ENCODE measurements at places on chromosomes 12 and 14.

DNA sequence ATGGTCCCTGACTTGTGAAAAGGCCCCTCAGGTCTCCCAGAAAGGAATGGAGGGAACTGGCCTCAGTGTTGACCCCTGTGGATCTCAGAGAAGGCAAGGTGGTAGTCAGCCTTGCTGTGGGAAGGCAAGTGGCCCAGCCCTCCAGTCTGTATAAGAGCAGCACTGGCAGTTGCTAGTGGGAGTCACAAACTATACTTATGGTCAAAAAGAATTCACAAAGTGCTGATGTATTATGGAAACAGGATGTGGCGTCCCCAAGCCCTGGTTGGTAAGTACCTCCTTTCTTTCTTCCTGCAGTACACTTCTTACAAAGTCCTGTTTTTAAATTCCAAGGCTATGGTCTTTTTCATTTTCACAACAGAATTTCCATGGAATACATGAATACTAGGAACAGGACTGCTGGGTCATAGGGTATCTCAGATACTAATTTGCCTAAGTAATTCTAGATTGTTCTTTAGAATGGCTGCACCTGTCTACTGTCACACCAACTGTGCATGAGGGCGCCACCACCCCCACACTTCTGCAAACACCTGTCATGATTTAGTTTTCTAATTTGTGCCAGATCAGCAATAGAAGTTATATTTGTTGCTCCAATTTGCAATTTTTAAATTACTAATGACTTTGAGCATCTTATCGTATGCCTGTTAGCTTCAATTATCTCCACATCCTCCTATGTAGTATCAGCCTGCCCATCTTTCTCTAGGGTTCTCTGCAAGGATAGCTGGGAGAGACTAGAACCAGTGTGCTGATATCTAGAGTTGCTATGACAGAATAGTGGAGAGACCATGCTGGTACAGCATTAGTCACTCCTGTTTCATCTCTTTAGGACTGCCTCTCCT lies 40.7 kb upstream of the TMEM263 start:
- peak; percentile 79 for DNase-seq

- DNase-seq, result no peak
Observed at GRCh38 chr14:87934185-87934584, 58.8 kb downstream of the GALC start.

- DNase-seq, result peak; percentile 78
Observed at GRCh38 chr14:102568115-102568614, 24.3 kb upstream of the RCOR1 start.

DNA sequence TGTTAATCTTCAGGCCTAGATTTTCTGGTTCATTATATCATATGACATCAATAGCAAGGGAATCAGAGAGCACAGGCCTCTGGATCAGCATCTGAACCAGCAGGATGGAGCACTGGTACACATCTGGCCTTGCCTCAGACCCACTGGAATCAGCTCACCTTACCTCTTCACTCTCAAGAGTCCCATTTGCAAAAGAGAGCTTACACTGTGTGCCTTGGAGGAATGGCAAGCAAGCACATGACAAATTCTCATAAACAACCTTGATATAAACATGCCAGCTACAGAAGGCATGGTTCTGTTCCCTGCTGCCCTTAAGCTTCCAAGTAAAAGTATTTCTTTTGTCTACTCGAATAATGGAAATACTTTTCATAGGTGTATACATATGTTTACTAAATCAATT lies 128.6 kb upstream of the CPM start:
- no peak for DNase-seq

DNA sequence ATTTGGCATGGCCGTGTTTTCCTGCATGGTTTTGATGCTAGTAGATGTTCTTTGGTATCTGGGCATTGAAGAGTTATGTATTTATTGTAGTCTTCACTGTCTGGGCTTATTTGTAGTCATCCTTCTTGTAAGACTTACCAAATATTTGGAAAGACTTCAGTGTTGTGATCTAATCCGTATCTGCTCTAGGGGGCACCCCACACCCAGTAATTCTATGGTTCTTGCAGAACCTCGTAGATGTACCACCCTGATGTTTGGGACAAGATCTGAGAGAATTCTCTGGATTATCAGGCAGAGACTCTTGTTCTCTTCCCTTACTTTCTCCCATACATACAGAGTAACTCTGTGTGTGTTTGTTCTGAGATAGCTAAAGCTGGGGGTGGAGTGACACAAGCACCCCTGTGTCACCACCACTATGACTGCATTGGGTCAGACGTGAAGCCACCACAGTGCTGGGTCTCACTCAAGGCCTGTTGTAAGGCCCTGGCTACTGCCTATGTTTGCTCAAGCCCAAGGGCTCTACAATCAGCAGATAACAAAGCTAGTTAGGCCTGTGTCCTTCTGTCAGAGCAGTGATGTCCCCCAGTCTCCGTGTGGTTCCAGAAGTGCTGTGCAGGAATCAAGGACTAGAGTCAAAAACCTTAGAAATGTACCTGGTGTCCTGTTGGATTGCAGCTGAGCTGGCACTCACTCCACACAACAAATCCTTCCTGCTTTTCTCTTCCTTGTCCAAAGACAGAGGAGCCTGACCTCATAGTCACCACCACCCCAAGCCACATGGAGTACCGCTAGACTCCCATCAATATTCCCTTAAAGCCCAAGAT lies 9.6 kb downstream of the RDH16 start:
- peak; percentile 19 for DNase-seq

- DNase-seq, result no peak
Observed at GRCh38 chr14:100839681-100840111, 13.8 kb downstream of the MEG3 start.

DNA sequence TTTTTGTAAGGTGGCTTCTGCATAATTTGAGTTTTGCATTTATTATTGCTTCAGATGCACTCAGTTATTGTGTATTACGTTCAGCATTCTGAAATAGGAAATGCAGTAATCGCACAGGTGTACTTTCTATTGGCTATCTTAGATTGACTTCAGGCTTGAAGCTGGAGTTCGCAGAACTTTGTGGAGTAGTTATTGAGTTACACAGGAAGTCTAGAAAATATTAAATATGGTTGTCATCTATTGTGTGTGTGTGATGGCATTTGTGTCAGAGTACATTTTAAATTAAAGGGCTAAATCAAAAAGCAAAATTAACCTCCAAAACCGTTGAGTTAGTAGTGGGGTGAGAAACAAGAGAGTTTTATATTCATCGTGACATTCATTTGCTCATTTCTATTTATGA lies 2.7 kb downstream of the ARID2 start:
- peak; percentile 21 for DNase-seq

DNA sequence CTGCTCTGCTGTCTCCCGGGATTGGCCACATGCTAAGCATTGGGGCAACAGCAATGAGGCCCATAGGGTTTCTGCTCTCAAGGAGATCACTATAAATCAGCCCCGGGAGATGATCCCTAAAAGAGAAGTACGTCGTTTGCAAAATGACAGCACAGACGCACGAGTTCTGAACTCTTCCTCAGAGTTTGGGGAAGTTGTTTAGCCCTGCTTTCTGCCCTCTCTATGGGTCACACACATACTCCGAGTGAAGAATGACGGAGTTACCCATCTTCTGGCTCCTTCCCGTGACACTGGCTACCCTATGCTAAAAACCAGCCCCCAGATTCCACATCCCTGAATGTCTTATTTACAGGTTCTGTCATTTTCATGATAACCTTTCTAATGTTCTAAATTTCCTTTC lies 258.0 kb upstream of the PLEKHG7 start:
- DNase-seq, result no peak

DNA sequence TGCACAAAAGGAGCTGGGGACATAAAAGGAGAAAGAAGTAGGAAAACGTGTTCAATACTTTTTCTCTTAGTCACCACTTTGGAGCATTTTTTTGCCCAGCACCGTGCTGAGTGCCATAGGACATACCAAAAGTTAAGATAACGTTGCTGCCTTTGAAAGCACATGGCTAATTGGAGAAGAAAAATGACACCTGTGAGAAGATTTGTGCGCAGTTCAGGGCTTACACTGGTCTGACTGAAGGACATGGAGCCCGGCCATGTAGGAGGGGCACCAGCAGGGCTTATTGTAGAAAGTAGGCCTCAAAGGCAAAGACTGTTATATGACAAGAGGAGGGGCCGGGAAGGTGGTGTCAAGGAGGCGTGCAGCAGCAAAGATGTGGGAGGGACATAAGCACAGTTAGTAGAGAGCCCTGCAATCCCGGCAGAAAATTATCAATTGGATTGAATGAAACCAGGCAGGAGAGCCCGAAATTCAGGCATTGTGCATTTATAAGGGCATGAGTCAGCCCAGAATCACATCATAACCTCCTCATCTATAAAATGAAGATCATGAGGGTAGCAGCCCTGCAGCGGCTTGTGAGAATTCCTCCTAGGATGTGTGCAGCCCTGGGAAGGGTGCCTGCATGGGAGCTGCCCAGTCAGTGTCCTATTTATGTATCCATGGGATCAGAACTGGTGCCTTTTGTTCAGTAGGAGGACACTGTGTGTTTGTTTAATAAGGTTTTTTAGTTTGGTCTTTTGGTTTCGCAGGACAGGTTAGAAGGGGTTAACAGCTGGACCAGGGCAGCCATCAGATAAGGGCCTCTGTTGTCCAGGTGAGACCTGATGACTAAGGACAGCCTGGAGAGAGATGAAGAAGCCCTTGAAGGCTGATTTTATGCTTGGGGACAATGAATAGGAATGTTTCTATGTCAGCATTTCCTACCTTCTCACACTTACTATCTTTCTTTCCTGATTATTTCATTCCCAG lies 122.4 kb downstream of the GPR135 start:
- no peak for DNase-seq

- no peak for DNase-seq
Observed at GRCh38 chr14:101950100-101950499, 14.3 kb upstream of the DYNC1H1 start.

DNA sequence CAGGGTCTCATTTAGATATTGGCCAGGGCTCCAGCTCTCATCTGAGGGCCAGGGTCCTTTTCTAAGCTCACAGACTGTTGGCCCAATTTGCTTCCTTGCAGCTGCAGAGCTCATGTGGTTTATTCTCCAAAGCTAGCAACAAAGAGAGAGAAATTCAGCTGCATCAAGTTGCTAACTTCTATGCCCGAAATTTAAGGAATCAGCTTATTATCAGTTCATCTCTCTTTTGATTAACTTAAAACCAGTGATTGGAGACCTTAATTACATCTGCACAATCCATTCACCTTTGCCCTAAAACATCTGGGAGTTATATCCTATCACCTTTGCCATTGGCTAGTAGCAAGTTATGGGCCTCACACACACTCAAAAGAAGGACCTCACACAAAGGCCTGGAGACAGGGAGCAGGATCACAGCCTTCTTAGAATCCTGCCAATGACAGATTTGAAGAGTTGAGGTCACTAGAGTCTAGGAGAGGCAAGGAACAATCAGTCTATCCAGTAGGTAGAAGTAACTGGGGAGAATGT lies 258.8 kb upstream of the GARIN6 start:
- no peak for DNase-seq

- no peak for DNase-seq
Observed at GRCh38 chr12:110062241-110062640, 13.9 kb upstream of the C12orf76 start.

GRCh38 chr12:57543581-57543980 lies 3.4 kb downstream of the DCTN2 start:
- no peak for DNase-seq

- DNase-seq, result peak; percentile 96
Observed at GRCh38 chr12:122946690-122947341, 19.4 kb downstream of the ABCB9 start.

DNA sequence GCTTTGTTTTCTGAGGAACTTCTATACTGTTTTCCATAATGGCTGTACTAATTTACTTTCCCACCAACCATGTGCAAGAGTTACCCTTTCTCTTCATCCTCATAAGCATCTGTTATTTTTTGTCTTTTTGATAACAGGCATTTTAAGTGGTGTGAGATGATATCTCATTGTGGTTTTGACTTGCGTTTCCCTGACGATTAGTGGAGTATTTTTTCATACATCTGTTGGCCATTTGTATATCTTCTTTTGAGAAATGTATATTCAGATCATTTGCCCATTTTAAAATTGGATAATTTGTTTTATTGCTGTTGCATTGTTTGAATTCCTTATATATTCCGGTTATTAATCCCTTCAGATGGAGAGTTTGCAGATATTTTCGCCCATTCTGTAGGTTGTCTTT lies 10.2 kb upstream of the HMGA2 start:
- DNase-seq, result no peak

- no peak for DNase-seq
Observed at GRCh38 chr12:104727726-104728465, 230.2 kb downstream of the SLC41A2 start.

DNA sequence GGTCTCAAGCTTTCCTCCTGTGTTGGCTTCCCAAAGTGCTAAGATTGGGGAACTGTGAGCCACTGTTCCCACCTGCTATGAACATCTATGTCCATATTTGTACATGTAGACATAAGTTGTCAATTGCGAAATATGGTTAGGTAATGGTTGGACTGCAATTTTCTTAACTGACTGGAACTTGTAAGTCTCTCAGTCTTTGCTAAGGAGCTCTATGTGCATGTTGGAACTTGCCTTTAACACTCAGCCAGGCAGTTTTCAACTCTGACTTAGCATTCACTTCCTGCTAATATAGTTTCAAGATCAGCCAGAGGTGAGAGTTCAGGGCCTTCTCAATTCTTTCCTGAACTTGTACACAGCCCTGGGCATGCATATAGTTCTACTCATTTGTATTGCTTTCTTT lies 44.5 kb upstream of the EEA1 start:
- DNase-seq, result no peak

GRCh38 chr12:92334552-92334951 lies 188.9 kb upstream of the BTG1 start:
- DNase-seq, result no peak

GRCh38 chr14:101373690-101374295 lies 187.5 kb upstream of the DIO3 start:
- DNase-seq, result no peak

GRCh38 chr12:104219908-104220404 lies 4.4 kb downstream of the TXNRD1 start:
- peak; percentile 83 for DNase-seq

DNA sequence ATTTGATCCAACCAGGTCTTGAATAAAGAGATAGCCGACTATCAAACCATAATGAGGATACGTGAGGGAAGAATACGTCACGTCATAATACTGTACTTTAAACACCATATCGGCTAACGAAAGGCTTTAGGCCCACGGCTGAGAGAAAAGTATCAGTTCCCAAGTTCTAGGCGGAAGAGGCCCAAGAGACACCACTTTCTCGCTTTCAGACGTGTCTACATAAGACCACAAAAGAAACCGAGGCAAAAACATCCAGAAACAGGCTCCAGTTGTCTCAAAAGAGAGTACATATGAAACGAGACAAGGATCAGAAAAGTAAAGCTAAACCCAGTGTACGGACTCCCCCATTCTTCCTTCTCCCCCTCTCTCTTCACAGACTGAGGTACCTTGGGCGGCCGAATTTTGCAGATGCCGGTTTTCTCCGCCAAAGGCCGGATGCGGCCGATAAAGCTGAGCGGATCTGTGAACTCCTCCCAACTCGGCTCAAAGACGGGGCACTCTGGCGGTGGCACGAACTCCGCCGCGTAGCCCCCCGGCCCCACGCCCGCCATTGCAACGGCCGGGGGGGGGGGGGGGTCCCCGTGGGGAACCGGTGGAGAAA lies 479 bp downstream of the KDM5A start:
- peak; percentile 67 for DNase-seq

GRCh38 chr12:102503056-102503681 lies 22.8 kb upstream of the IGF1 start:
- no peak for DNase-seq
